ENCODE measurements at places on chromosomes 4 and X. TPM values are rescaled to one million over a fixed set of nuclear protein-coding genes. Genes with fewer than 3 reads are reported as not detected.

The FAM184B gene
- total RNA-seq = not detected

The NMU gene
- total RNA-seq = not detected

The CABS1 gene
- not detected for total RNA-seq

The RHOH gene
- not detected for total RNA-seq

The VCX3B gene
- not detected for total RNA-seq

The HPSE gene
- total RNA-seq = 0.39 TPM

DNA sequence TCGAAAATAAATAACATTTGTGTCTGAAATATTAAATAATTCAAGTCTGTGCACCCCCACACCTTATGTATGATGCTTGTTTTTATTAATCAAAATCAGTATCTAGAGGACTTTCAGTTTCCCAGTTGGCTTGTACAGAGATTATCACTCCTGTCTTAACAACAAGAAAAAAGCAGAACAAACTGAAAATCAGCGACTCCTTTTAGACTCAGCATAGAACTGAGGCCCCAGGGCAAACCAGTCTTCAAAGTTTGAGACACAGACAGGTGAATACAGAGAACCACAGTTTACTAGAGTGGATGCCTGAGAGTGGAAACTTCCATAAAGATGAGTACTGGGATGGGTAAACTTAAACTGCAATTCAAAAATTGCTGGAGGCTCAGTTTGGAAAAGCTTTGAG lies 142.8 kb upstream of the KLF8 start:
- no peaks in the 10 kb centered on the region for H3K27me3 ChIP-seq
- no peaks in the 10 kb centered on the region for H3K4me1 ChIP-seq
- DNase-seq = no peak
- H3K27ac ChIP-seq = no peak overlapping the region
- H3K4me3 ChIP-seq = no peak overlapping the region
- H3K36me3 ChIP-seq = no peaks in the 10 kb centered on the region

DNA sequence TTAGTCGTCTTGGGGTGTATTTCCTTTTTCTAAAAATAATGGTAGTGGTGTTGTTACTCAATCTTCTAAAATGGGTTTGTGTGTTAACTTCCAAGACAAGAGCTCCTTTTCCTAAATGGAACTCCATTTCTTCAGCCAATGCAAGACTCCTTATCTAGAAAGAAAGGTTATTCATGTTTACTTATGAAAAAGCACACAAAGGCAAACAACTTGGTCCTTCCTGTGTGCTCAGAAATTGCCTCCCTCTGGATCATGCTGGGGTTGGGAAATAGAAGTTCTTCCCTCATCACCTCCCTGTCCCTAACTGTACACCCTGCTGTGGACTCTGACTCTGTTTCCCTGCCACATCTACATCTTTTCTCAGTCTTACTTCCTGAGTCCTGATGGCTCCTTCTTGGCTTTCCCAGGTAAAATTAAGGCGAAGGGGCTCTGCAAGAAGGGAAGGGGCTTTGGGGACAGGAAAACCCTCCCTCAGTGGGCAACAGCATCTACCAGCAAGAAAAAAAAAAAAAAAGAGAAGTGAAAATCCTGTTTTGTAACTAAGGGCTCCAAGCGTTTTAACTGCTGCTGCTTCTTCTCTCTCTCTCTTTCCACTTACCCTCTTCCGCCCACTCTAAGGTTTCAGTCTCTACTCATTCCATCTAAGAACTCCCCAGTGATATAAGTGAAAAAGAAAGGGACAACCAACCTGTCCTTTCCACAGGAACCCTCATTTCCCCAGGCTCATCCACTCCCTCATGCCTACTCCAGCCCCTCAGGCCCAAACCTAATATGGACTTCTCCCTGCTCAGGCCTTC lies 19.8 kb upstream of the TASL start:
- no peak for DNase-seq
- no peak overlapping the region for H3K27ac ChIP-seq
- no peaks in the 10 kb centered on the region for H3K27me3 ChIP-seq
- no peaks in the 10 kb centered on the region for H3K36me3 ChIP-seq

DNA sequence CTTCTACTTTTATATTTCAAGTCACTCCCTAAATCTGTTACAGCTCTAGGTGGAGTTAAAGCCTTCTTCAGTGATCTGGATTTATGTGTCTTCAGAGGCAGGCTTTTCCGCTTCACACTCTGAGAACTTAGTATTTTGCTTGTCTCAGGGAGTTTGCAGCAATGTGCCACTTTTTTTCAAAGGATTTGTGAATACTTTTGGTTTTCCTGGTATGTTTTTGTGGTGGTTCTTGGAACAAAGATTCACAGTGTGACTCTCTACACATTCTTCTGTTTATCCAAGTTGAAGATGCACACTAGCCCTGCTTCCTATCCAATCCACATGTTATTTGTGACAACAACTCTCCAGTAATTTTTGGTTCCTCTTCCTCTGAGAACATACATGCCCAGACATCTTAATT lies 1253.7 kb downstream of the TECRL start:
- H3K27me3 ChIP-seq = no peaks in the 10 kb centered on the region
- H3K4me1 ChIP-seq = no peaks in the 10 kb centered on the region
- H3K4me3 ChIP-seq = no peak overlapping the region
- no peak overlapping the region for H3K27ac ChIP-seq
- no peak for DNase-seq

- H3K36me3 ChIP-seq = peaks cover 35% of the 10 kb centered on the region
- H3K27ac ChIP-seq = no peak overlapping the region
- no peaks in the 10 kb centered on the region for H3K27me3 ChIP-seq
- no peaks in the 10 kb centered on the region for H3K4me1 ChIP-seq
- H3K4me3 ChIP-seq = no peak overlapping the region
Measured at GRCh38 chr4:25229804-25230203, 4.0 kb upstream of the PI4K2B start.

DNA sequence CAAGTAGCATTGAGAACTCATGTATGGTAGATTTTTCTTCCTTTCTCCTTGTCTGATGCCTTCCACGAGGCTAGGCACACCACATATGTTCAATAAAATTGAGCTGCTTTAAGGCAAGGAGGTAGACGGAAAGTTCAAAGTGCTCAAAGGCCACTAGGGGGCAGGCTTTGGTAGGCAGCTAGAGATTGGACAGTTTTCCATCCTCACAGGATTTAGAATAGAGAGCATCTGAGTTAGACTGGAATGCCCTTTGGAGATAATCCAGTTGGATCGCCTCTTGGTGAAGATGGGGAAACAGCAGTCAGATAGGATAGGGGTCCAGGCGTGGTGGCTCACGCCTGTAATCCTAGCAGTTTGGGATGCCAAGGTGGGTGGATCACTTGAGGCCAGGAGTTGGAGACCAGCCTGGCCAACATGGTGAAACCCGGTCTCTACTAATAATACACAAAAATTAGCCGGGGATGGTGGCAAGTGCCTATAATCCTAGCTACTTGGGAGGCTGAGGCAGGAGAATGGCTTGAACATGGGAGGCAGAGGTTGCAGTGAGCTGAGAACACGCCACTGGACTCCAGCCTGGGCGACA lies 30.4 kb downstream of the ELF4 start:
- H3K4me3 ChIP-seq = no peak overlapping the region
- H3K27ac ChIP-seq = peak overlapping the region; percentile 34

GRCh38 chrX:47561659-47562151 lies 700 bp downstream of the ARAF start:
- H3K36me3 ChIP-seq = peaks cover 12% of the 10 kb centered on the region
- H3K4me3 ChIP-seq = peak overlapping the region; percentile 95
- H3K27ac ChIP-seq = peak overlapping the region; percentile 96
- no peak for DNase-seq

DNA sequence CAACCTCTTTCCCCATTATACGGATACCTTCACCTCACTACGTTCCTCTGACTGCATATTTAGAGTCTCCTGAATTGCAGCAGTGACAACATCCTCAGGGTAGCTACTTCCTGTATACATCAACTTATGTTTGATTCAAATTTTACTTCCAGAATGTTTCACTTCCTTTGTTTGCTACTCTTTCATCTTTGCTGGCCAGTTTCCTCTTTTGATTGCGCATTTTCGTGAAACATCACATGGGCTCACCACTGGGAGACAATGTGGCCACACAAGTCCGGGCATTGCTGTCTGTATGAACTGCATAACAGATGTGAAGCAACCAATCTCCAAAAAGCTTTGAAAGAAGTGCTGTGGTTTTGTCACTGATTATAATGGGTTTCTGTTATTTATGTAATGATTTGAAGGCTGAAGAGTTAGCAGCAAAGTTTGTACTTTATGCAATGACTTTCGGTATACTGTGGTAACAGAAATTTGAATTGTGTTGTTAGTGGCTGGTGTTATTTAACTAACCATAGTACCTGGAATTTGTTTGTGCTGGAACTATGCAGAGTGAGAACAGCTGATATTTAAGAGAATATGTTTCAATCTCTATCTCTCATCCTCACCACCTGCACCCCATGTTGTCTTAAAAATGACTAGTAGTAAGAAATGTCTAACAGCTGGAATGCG lies 7.4 kb downstream of the SNCA start:
- no peak overlapping the region for H3K4me3 ChIP-seq
- DNase-seq = no peak
- H3K27me3 ChIP-seq = peaks cover 13% of the 10 kb centered on the region
- H3K4me1 ChIP-seq = no peaks in the 10 kb centered on the region

GRCh38 chr4:130178106-130178505 lies 1082.2 kb downstream of the C4orf33 start:
- no peaks in the 10 kb centered on the region for H3K36me3 ChIP-seq
- H3K27ac ChIP-seq = no peak overlapping the region
- no peaks in the 10 kb centered on the region for H3K27me3 ChIP-seq
- no peak for DNase-seq
- H3K4me1 ChIP-seq = peaks cover 1% of the 10 kb centered on the region
- no peak overlapping the region for H3K4me3 ChIP-seq

DNA sequence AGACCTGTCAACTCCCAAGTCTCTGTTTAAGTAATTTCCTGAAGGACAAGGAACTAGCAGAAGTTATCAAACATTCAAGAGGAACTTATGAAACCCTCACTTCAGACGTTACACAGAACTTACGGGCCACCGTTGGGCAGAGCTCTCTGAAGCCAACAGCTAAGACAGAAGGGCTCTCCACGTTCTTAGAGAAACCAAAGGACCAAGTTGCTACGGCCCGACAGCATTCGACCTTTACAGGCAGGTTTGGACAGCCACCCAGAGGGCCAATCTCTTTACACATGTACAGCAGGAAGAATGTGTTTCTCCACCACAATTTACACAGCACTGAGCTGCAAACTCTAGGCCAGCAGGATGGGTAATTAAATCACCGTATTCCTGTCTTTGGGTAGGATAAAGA lies 705.1 kb upstream of the GRID2 start:
- no peak overlapping the region for H3K27ac ChIP-seq
- H3K27me3 ChIP-seq = no peaks in the 10 kb centered on the region
- no peaks in the 10 kb centered on the region for H3K4me1 ChIP-seq
- H3K4me3 ChIP-seq = no peak overlapping the region
- no peaks in the 10 kb centered on the region for H3K36me3 ChIP-seq

GRCh38 chrX:134664202-134664601 lies 5.9 kb upstream of the PLAC1 start:
- H3K27me3 ChIP-seq = no peaks in the 10 kb centered on the region
- peaks cover 40% of the 10 kb centered on the region for H3K4me1 ChIP-seq
- H3K4me3 ChIP-seq = no peak overlapping the region
- no peak for DNase-seq
- no peak overlapping the region for H3K27ac ChIP-seq

GRCh38 chrX:145609951-145610511 lies 207.6 kb upstream of the SLITRK2 start:
- H3K27ac ChIP-seq = no peak overlapping the region
- H3K27me3 ChIP-seq = no peaks in the 10 kb centered on the region
- H3K36me3 ChIP-seq = no peaks in the 10 kb centered on the region
- H3K4me1 ChIP-seq = no peaks in the 10 kb centered on the region
